Stimulated activated CD8-positive, alpha-beta memory T cell treated with anti-CD3 and anti-CD28 coated beads, Interleukin-7, amount 100 ng/mL, for 4 hours (primary cell): ENCODE measurements at places on chromosomes 1 and 21.

GRCh38 chr1:114155706-114156105 is 2.0 kb upstream of the SYT6 start:
- no peak for DNase-seq

- no peak for DNase-seq
These were observed 139.7 kb upstream of the ERRFI1 start for GRCh38 chr1:8165595-8166360.

DNA sequence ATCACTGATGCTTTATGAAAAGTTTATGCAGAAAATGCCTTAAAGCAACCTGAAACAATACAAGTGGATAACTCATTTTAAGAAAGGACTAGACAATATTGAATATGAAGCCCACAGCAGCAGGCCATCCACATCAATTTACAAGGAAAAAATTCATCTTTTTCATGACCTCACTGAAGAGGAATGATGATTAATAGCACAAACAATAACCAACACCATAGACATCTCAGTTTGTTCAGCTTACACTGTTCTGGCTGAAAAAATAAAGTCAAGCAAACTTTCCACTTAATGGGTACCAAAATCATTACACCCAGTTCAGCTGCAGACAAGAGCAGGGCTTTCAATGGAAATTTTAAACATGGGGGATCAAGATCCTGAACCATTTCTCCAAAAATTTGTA is 380.6 kb upstream of the NEGR1 start:
- no peak for DNase-seq

GRCh38 chr1:107963601-107964335 is 1.2 kb downstream of the VAV3 start:
- DNase-seq, result peak; percentile 10

- no peak for DNase-seq
These were observed 40.4 kb downstream of the ST3GAL3 start for GRCh38 chr1:43747736-43748135.

- DNase-seq, result no peak
These were observed 77.9 kb downstream of the TENT5C start for GRCh38 chr1:117683571-117684285.

DNA sequence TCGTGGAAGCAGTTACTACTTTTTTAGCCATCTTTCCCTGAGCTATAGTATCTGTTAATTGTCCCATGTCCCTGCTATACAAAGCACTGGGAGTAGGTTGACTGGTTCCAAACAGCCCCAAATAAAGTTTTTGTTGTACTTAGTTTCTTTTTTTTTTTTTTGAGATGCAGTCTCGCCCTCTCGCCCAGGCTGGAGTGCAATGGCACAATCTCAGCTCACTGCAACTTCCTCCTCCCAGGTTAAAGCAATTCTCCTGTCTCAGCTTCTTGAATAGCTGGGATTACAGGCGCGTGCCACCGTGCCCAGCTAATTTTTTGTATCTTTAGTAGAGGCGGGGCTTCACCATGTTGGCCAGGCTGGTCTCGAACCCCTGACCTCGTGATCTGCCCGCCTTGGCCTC is 3.3 kb downstream of the NCSTN start:
- DNase-seq, result no peak

DNA sequence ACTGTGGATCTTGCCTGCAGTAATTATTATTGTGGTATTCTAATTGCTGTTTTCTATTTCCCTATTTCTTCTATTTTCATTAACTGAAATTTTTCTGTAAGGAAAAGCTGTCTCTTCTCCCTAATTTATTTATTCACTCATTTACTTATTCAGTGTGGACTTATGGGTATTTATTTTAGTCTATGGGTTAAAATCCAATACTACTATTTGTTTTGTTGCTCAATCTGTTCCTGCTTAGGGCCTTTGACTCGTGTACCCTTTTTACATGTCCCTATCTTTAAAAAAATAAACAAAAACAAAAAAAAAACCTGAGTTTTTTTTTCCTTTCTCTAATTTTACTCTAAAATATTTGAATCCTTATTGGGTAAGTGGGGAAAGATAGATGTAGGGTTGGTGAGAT is 166.2 kb upstream of the IVNS1ABP start:
- DNase-seq, result no peak

DNA sequence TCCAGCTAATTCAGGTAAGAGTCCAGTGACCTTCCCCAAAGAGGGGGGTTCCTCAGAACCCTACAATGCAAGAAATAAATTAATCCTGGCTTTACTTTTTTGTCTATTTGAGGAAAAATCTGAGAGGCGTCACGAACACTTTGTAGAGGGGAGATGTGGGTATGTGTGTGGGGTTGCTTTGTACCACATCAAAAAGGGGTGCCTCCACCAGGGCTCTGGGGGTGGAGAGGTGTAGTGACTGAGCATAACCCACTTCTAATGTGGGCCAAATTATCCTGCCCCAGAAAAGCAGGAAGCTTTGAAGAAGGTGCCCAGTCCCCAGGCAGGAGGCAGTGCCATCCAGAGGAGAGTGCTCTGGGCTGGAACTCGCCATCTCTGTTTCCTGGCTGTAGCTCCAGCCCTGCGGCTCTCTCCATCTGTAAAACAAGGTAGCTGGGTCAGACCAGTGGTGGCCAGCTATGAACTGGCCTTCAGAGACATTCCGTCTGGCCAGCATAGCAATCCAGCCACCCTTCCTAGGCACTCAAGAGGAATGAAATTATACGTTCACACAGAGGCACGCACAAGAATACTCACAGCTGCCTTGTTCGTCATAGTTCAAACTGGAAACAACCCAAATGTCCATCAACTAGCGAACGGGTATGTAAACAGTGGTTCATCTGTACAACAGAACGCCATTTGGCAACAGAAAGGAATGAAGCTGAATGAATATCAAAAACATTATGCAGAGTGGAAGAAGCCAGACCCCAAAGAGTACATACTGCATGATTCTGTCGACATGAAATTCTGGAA is 45.4 kb upstream of the TNFRSF1B start:
- DNase-seq, result no peak

- no peak for DNase-seq
These were observed 519.7 kb upstream of the PRMT6 start for GRCh38 chr1:106536741-106537140.

DNA sequence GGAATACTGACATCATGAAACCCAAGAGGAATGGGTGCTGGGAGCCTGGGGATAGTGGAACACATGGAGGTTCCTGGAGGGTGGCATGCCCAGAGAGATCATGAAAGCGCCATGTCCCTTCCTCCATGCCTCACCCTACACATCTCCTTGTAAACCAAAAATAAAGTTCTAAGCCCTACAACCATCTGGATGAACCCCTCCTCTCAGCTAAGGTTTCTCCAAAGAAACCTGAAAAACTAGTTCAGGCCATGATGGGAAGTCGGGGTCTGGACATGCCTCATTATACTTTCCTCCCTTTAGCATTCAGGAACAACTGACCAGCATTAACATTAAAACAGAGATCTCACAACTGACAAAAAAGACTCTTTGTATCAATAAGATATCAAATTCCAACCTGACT is 68.5 kb downstream of the ACBD6 start:
- DNase-seq, result no peak

DNA sequence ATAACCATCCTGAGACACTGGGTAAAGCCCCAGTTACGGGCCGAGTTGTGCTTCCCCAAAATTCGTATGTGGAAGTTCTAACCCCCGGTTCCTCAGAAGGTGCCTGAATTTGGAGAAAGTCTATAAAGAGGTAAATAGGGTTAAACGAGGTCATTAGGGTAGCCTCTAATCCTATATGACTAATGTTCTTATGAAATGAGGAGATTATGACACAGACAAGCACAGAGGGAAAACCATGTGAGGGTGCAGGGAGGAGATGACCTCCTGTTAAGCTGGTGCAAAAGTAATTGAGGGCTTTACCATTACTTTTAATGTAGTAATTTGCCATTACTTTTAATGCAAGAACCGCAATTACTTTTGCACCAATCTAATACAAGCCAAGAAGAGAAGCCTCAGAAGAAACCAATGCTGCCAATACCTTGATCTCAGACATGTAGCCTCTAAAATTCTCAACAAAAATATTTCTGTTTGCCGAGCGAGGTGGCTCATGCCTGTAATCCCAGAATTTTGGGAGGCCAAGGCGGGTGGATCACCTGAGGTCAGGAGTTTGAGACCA is 260.8 kb downstream of the GPATCH2 start:
- no peak for DNase-seq

- no peak for DNase-seq
These were observed 49.2 kb downstream of the ENAH start for GRCh38 chr1:225603538-225604354.

DNA sequence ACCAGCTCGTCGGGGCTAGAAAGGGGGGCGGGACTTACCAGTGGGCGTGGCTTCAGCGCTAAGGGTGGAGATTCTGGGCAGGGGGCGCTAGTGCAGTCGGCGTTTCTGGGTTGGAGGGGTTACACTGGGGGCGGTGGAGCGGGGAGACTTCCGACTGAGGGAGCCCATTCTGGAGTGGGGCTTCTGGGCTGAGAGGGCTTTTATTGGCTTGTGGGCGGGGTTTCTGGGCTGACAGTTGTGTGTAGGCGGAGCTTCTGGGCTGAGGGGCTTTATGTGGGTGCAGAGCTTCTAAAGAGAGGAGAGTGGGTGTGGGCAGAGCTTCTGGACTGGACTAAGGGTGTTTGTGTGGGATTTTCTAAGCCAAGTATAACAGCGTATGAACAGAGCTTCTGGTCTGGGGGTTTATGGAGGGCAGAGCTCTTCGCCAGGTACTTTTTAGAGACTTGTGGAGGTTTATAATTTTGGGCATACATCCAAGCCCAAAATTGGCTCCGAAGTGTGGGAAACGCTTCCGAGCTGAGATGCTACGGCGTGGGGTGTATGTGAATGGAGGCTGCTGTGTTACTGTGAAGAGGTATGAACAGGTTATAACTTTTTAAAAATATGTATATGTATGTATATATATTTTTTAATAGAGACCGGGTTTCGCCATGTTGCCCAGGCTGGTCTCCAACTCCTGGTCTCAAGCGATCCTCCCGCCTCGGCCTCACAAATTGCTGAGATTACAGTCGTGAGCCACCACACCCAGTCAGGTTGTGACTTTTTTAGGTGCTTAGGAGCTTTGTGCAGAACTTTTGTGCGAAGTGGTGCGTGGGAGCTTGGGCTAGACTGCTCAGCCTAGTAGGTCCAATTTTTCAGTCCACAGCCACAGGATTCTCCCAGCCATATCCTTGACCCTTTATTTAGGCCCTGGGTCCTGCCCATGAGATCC is 825 bp downstream of the TMEM39B start:
- DNase-seq, result no peak

GRCh38 chr1:9441451-9442133 is 97.7 kb upstream of the SLC25A33 start:
- DNase-seq, result no peak

DNA sequence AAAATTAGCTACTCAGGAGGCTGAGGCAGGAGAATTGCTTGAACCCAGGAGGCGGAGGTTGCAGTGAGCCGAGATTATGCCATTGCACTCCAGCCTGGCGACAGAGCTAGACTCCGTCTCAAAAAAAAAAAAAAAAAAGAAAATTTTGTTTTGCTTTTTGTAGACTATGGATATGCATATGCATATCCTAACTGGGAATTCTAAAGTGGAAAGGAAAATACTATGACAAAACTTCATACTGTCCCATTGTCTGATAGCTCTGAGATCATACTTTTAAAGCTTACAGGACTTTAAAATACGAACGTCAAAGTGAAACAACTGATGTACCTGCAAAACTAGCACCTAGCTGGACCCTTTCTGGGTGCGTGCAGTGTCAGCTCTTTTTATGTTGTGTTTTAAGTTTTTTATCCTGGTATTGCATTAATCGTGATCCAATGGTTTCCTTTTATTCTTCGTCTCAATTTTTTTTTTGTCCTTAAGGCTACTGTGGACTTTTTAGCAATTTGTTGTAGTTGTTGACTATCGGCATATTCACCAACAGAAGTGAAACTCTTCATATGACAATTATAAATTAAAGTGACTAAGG is 19.2 kb downstream of the SPRTN start:
- DNase-seq, result no peak

GRCh38 chr1:63087966-63088365 is 234.4 kb upstream of the FOXD3 start:
- no peak for DNase-seq

DNA sequence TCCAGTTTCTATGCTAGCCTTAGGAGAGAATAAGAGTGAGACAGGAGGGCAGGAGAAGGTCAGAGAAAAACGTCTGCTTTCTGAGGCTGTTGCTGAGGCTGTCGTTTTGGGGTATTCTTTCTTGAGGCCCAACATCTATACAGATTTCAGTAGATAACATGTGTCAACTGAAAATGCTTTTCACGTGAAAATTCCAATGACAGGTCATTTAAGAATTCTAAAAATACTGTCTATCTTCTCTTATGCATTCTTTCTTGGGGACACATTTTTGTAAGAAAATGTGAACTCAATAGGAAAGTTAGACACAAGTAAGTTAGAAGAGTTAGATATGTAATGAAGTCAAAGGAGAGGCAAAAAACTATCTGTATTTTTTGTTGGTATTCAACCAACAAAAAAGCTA is 150.8 kb downstream of the TGFB2 start:
- DNase-seq, result no peak

DNA sequence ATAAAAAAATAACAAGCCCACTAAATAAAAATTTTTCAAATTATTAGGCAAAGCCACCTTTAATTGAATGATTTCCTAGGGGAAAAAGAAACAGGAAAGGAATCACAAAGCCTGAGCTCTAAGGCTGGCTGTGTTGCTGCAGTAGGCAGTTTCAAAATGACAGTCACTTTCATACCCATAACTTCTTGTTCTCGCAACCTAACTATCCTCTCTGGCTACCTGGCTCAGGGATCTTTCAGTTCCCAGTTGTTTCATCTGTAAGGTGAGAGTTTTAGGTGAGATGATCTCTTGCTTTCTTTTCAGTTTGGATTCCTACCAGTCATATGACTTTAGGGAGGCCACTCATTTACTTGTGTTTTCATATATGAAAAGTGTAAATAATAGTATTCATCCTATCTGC is 226.1 kb downstream of the ASTN1 start:
- no peak for DNase-seq

DNA sequence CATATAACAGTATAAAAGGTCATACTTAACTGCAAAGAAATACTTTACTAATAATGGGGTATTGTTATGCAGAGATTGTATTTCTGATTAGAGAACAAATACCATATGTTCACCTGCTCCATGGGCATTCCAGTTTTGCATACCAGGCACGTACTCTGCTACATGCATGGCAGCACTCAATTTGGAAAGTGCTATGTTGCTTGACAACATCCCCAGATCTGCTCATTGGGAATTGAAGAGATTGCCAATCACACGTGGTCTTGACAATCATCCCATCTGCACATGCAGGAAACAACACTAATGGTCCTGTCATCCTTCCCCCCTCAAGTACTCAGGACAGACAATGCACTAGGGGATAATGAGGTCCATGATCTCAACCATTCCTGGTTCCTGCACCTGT is 63.4 kb upstream of the PDE4B start:
- DNase-seq, result no peak

DNA sequence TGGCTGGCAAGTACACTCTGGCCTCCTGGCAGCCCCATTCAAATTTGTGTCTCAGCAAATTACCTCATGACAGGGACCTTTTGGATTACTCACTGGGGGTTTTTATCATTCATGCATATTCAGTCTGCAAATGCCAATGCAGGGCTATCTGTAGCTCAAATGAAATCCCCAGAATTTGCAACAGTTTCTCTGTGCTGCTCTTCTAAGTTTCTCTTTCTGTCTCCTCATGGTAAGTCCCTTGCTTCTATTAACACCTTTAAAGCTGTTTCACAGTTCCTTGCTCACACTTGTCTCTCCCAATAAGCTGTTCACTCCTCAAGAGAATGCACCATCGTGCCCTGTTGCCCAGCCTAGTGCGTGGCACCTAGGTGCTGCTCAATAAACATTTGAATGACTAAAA is 3.3 kb upstream of the FAM78B start:
- no peak for DNase-seq

- DNase-seq, result no peak
These were observed 13.0 kb downstream of the RGS1 start for GRCh38 chr1:192588546-192588945.

GRCh38 chr1:158931055-158931737 is at the start of gene PYHIN1:
Gene PYHIN1, plus strand, starts transcription at chr1:158931552. Its CDS starts 5,359 bp downstream, at chr1:158936911.
- no peak for DNase-seq
